Islet precursor cell (in vitro differentiated cells): ENCODE measurements at places on chromosomes 12 and 14.

DNA sequence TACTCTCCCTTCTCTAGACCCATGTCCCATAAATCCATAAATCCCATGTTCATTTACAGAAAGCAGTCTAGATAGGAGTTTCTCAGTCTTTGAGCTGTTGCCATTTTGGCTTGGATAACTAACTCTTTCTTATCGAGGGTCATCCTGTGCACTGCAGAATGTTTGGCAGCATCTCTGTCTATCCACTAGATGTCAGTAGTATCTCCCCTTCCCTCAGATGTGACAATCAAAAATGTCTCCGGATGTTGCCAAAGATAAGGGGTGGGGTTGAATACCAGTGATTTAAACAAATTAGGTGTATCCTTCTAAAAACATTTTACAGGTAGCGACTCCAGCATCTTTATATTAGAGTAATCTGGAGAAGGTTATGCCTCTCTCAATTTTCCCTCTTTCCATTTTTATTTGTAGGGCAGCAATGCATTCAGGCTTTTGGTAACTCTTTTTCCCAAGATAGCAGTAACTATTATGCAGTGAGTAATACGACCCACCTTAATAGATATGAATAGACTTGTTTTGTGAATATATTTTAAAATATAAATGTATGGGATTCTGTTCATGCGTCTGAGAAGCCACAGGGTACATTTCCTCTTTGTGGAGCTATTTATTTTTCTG lies 100.7 kb downstream of the LRRK2 start:
- DNase-seq = no peak

DNA sequence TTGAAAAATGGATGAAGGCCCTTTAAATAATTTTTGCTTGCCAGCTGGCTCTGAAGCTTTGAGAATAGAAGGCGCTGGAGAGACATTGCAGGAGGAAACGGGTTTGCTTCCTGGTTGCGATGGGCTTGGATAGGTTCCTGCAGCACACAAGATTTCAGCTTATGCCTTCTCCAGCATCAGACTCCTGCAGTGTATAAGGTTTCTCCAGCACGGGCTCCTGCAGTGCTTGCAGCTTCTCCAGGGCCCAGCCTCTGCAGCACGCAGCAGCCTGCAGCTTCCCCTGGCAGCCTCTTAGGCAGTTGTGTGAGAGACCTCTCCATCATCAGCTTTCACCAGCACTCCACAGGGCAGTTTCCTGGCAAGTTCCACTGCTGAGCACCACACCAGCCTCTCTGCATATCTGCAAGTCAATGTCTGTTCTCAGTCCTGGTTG lies 78.7 kb upstream of the ZDHHC17 start:
- DNase-seq = peak; percentile 85

DNA sequence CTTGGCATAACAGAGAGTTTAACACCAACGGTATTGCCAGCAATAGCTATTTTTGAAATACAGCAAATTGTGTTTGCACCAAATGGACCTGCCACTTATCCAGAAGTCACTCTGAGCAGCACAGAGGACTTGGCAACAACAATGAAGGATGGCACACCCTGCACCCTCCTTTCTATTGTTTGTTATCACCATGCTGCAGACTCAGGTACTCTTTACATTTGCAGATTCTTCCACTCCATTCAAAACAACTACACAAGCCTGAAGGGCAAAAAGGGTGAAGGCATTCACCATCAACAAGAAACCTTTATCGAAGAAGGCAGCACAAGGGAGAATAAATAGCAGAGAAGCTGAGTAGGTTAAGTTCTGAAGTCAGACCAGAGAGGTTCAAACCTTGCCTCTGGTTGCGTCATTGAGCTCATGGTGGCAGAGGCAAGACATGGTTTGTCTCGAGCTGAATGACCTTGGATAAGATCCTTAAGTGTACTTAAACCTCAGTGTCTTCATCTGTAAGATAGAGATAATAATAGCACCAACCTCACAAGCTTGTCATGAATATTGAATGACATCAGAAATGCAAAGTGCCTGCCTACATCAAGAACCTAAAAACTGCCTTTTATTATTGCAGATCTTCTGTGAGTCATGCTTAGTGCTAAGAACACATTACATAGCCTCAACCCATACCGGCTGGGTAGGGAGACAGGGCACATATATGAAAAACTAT lies 1.4 kb upstream of the ACSM4 start:
- no peak for DNase-seq

DNA sequence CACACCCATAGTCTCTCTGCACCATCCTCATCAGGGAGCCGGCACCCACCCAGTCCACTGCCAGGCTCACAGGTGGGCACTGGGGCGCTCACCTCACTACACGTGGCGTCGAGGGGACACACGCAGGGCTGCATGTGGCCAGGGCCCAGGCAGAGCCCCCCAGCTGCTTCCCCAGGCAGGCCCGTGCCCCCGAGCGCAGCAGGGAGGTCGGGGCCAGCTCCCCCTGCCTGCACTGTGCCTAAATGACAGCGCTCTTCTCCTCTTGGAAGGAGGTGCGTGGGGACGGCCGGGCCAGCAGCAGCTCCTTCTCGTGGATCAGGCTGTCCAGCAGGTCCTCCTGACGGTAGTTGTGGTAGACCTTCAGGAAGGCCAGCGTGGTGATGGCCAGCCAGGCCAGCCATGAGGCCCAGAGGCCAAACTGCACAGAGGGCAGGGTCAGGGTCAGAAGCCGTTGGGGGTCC lies 11.3 kb downstream of the TMEM179 start:
- DNase-seq = no peak

GRCh38 chr12:69388371-69388770 lies 28.8 kb downstream of the YEATS4 start:
- DNase-seq = no peak

DNA sequence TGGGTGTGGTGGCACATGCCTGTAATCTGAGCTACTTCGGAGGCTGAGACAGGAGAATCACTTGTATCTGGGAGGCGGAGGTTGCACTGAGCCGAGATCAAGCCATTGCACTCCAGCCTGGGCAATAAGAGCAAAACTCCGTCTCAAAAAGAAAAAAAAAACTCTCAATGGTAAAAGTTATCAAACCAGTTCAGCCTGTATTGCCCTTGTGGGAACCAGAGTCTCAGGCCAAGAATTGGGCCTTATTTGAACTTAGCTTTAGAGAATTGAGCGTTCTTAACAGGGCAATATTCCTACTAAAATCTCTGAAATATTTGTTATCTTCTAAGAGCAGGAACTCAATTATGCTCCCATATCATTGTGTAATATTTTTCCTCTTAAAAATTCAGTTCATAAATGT lies 7.7 kb upstream of the MDM2 start:
- DNase-seq = no peak

- no peak for DNase-seq
Observed at GRCh38 chr12:85835426-85836196, 598 bp downstream of the RASSF9 start.

DNA sequence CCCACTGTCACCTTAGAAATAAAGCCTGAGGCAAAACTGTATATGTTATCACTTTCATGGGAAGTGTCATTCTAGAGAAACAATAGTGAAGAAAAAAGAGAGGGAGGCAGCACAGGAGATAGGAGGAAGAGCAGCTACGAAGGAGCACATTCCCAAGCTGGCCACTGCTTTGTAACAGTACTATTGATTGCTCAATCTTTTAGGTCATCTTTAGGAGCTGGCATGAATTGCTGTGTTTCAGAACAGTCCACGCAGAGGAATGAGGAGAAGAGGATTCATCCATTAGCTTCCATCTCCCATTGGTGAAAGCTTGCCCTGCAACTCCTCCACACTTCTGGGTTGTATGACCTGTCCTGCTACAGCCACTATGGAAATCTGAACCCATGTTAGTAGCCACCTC lies 372.5 kb upstream of the DDHD1 start:
- no peak for DNase-seq

GRCh38 chr12:76764856-76765255 lies 941 bp downstream of the ZDHHC17 start:
- no peak for DNase-seq

- DNase-seq = no peak
Observed at GRCh38 chr14:21860172-21860571, 186.6 kb upstream of the OR4E1 start.

DNA sequence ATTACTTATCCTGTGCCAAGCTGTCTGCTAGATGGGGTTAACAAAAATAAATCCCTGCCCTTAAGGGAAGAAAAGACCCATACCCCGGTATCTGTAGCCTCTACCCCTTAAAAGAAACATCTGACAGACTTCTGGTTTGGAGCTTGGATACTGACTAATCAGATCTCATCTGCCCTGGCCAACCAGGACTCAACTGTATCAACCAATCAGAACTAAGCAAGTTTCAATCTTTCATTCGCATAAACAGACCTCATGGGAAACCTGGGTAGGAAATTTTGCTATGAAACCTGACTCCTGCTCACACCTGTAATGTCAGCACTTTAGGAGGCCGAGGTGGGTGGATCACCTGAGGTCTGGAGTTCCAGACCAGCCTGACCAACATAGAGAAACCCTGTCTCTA lies 26.4 kb upstream of the PRMT8 start:
- DNase-seq = no peak

GRCh38 chr12:62543741-62544140 lies 77.1 kb downstream of the MON2 start:
- DNase-seq = no peak

- DNase-seq = peak; percentile 73
Observed at GRCh38 chr14:23365036-23365731, at the start of gene EFS. TSS of gene EFS (minus strand) at chr14:23365172. CDS start at chr14:23365025, 147 bp downstream.

GRCh38 chr14:67994531-67994930 lies 175.0 kb downstream of the RAD51B start:
- no peak for DNase-seq

DNA sequence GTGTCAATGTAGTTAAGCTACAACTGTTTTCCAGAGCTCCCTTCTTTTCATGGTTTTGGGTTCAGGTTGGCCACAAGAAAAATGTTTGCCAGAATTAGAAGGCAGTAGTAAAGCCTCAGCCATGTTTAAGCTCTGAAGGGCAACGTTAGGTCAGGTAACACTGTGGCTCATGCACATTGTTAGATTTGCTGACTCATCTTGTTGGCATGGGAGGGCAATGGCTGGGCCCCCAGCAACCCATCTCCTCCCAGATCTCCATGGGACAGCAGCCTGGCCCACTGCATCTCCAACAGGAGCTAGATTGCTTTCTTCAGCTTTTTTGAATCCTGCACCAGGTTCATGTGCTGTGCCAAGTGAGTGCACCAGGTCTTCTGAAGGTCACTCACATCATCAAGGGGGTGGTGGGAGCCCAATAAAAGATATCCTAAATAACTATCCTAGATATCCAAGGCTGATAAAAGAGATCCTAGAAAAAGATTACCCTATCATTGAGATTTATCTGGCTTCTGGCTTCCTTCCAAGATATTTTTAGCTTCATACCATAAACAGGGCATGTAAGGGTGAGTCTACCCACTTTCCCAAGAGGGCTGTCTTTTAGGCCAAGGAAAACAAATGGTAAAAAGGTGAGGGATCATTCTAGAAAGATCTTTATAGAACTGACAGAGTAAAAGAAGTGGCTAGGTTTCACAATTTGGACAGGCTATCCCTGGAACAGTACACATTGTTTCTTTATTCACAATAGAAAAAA lies 28.9 kb downstream of the PTGER2 start:
- no peak for DNase-seq

DNA sequence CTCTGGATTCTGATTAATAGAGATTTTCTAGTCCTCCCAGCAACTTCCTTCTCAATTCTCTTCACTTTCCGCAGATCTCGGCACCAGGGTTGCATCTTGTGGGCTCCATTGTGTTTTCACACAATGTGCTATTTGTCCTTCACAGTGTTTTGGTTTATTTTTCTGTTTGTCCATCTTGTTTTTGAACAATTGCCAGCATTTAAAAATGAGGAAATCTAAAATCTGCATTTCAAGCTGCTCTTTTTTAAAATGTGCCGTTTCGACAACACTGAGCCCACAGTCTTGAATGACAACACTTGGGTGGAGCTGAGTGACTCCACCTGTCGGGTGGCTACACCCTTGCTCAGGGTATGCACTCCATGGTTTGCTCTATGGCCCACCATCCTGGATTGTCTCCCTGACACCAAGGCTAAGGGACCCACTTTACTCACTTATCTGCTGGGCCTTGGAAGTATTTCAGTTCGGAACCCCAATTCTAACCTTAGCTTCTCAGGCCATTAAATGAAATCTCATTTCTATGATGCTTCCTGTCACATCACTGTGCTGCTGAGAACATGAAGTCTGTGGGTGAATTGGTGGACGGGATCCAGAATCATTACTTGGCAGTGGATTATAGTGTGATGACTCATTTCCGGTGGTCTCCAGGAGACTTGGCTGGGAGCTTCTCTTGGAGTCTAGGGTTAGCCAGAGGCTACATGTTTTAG lies 3.4 kb upstream of the MYRFL start:
- DNase-seq = no peak

DNA sequence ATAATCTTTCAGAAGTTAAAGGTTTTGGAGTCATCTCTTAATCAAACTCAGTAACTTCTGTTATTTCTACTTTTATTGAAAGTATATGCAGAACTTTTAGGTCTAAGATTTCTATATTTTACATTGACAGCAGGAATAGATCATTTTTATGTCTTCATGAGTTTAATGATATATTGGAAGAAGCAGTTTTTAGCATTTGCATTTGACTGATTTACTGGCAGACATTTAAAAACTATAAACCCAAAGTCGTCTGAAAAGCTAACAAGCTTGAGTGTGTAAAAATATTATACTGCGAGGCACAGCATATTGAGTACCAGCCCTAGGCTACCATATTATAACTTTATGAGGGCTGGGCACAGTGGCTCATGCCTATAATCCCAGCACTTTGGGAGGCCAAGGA lies 214.0 kb upstream of the GARIN2 start:
- no peak for DNase-seq

DNA sequence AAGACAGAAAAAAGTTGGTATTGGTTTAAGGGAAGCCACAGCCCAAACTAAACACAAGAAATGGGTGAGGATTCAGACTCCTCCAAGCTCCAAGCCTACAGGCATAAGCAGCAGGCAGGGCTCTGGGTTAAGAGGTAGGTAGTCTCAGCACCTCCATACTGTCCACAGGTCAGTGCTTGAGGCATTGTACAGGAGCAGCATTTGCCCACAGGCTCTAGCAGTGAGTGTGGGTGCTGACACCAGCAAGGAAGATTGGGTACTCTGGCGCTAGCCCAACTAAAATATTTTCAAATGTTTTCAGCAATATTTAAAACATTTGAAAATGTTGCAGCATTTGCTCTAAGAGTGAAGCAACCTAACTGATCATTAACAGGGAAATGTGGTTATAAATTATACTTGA lies 33.1 kb downstream of the FERMT2 start:
- no peak for DNase-seq

DNA sequence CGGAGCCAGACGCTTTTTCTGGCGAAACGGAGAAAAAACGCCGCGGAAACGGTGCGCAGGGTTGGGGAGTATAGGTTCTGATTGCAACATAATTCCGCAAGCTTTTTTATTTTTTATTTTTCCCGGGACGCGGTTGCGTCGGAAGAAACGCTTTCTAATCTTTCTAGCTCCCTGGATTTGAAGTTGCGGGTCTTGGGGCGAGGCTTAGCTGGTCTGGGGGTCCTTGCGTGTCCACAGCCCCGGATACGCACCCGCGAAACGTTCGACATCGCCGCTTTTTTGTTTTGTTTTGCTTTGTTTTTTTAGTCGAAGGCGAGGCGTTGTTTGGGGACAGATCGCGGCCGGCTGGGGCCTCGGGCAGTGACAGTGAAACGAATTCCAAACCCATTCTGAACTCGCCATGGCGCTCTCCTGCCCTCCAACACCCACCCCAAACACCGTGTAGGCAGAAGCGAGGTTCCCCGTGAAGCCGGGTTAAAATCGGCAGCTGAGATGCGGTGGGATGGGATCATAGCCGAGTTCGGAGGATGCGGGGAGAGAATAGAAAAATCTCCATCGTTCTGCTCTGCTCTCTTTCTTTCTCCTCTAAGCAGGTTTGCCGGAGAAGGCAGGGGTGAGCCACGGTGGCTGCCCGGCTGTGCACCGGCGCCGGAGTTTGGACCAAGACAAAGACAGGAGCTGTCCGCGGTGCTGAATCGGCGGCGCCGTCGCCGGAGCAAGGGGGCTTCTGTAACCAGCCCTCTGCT lies 8.1 kb upstream of the LHX5 start:
- peak; percentile 87 for DNase-seq
